ENCODE measurements at places on chromosomes 3 and 15.
A peak's percentile ranks its signal among the peaks of the same experiment; 100 is the strongest.

DNA sequence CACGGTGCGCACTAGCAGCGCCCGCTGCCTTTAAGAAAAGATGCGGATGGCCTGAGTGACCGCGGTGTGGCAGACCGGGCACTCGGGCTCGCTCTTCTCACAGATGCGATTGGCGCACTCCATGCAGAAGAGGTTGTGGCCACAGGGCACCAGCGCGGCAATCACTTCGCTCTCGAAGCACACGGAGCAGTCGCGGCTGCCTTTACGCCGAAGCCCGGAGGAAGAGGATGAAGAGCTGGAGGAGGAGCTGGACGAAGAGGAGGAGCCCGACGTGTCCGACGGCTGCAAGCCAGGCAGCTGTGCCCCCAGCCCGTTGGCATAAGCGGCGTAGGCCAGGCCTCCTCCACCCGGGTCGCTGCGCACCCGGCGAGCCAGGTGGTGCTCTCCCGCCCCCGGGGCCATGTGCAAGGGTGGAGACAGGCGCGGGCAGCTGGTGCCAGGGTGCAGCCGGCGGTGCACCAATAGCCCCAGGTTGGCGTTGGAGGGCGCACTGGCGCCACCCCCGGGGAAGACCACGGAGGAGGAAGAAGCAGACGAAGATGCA, 2.6 kb downstream of the MEX3B start:
- no peak for DNase-seq

GRCh38 chr3:155629556-155629955, 115.3 kb downstream of the PLCH1 start:
- no peak for DNase-seq

- DNase-seq, result no peak
Observed at GRCh38 chr15:56729561-56729960, 3.7 kb downstream of the ZNF280D start.

- no peak for DNase-seq
Observed at GRCh38 chr15:38054488-38054887, 120.0 kb downstream of the TMCO5A start.

GRCh38 chr3:29936054-29936453, 655.2 kb downstream of the RBMS3 start:
- no peak for DNase-seq

GRCh38 chr15:68706256-68706655, 114.4 kb downstream of the ANP32A start:
- no peak for DNase-seq

DNA sequence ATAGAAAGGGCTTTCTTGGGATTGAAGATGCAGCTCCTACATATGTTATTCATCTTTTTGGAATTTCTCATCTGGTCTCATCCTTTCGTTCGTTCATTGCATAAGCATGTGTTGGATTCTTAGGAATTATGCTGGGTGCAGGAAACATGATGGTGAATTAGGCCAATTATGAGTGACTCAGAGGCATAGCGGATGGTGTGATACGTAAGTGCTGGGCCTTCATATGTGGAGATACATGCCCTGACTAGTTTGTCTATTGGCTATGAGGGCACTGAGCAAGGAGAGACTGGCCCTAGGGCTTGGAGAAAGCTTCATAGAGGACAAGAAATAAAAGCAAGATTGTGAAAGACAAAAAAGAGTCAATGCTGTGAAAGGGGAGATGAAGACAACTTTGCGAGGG, 235.1 kb downstream of the MYRIP start:
- peak; percentile 21 for DNase-seq

DNA sequence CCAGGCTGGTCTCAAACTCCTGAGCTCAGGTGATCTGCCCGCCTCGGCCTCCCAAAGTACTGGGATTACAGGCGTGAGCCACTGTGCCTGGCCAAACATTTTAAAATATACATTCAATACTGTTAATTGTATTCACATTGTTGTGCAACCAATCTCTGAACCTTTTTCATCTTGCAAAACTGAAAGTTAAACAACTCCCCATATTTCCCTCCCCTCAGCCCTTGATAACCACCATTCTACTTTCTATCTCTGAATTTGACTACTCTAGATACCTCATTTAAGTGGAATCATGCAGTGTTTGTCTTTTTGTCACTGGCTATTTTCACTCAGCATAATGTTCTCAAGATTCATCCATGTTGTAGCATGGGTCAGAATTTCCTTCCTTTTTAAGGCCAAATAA, 30.0 kb downstream of the HMCES start:
- DNase-seq, result no peak

GRCh38 chr3:67765575-67765974, 111.2 kb upstream of the SUCLG2 start:
- DNase-seq, result no peak

DNA sequence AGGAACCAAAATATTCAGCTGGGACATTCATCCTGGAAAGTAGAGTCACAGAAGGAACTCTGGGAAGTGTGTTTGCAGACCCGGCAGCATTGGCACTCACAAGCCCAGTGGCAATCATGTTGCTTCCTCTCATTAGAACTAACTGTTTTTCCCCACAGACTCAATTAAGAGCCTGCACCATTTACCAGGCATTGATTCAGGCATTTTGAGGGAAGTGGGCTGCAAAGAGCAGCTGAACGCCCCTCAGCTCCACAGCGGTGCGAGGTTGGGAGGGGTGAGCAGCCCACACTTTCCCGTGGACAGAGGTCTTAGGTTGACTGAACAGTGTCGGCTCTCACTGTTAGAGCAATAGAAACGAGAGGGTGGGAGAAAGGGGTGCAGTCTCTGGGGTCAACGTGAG, 143.8 kb downstream of the STT3B start:
- no peak for DNase-seq

Measured in SJSA1 (cell line).